NCI-H187 treated with DMSO at 0.1 percent for 48 hours (cell line): ENCODE measurements at places on chromosomes 3 and 15.

- DNase-seq = no peak
Measured at GRCh38 chr3:72682936-72683452, 165.3 kb downstream of the SHQ1 start.

DNA sequence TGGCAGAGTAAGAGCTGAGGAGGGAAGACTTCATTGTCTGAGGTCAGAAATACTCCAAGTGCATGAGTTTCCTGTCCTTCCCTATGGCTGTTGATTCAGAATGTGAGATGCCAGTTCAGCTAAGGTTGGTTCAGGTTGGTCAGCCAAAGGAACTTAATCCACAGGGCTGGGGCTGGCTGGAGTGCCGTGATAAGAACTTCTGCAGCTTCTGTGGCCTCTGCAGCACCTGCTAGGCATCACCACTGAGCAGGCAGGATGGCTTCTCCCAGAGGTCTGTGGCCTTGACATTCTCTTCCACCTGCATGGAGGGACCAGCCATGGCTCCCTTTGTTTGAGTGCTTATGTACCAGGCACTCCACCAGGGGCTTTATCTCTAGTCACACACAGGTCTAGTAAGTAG lies 109.5 kb upstream of the PLXNA1 start:
- DNase-seq = no peak

DNA sequence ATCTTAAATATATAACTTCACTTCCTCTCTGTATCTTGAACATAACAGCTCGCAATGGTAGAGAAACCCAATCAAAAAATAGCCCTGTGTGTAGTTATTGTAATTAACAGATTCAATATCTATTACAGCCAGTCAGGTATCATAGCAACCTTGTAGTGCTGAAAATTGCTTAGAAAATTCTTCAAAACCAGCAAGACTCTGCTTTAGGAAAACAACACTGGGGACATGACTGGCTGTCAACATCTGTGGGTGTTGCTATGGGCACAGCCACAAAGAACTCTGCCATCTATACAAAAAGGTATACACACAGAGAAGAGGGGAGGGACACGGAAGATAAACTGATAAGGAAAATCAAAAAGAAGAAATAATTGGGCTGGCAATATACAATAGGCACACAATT lies 101.2 kb downstream of the WDR72 start:
- DNase-seq = peak; percentile 18

DNA sequence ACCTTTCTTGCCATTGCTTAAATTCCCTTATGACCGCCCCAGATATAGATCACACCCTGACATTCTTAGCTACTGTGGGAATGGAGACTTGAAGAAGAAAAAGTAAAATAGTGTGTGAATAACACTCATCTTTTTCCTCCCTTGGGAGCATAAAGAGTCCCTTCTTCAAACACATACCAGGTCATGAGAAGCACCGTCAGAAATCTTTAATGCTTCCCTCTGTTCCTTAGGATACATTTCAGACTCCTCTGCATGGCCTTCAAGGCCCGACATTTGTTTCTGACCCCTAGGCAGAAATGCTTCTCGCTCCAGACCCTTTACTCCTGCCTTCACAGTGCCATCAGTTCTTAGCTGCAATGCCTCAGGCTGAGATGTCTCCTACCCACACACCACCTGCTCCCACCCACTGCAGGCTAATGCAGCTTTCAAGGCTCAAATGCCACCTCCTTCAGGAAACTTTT lies 143.8 kb upstream of the IL12A start:
- DNase-seq = no peak

DNA sequence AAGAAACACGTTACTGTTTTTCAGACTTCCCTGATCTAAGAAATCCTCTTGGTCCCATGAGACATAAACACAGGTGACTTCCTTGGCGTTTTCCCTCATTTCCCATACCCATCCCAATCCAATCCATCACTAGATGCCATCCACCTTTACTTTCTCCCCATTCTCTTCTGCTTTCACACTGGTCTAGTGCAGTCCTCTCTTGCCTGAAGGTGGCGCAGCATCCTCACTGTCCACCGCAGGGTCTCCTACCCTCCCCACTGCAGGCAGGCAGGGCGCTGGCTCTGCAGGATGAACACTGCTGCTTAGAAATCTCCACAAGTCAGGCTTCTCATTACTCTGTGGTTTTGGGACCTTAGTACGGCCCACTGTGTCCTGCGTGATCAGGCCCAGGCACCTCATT lies 58.2 kb downstream of the RAB7A start:
- DNase-seq = no peak

GRCh38 chr3:104849070-104849469 lies 517.6 kb upstream of the ALCAM start:
- no peak for DNase-seq
